ENCODE measurements at places on chromosomes 16 and 17.

- no peak for DNase-seq
Measured at GRCh38 chr17:8734876-8735275, 9.8 kb downstream of the CCDC42 start.

GRCh38 chr16:1678500-1679098 is 520 bp downstream of the JPT2 start:
- peak; percentile 17 for DNase-seq

DNA sequence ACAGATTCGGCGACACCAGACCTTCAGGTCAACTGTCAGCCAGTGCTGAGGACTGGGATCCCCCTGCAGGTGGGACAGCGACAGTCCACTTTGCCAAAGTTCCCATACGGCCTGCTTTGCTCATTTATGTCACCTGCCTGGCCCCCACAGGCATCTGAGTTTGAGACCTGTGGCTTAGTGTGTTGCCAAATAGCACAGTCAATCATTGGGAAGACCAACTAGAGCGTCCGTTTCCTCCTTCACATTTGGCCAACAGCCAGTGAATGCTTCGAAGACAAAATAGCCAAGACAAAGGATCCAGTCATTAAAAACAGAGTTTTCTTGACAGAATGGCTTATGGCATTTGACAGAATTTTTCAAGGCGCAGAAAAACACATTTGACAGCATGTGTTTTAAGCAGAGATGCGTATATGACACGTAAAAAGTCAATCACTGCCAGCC is 113.8 kb downstream of the ABCC12 start:
- no peak for DNase-seq

DNA sequence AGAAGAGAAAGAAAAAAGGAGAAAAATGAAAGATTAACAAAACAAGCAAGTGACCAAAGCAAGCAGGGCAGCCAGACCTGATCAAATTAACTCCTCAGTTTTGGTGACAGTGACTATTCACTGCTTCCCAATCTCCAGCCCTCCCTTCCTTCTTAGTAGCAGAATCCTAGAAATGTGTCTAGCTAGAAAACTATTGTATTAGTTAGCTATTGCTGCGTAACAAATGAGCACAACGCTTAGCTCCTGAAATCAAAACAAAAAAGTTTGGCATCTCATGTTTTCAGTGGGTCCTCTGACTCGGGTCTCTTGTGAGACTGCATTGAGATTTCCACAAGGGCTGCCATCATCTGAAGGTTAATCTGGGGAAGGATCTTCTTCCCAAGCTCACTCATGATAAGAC is 213.9 kb downstream of the PARN start:
- DNase-seq: no peak

DNA sequence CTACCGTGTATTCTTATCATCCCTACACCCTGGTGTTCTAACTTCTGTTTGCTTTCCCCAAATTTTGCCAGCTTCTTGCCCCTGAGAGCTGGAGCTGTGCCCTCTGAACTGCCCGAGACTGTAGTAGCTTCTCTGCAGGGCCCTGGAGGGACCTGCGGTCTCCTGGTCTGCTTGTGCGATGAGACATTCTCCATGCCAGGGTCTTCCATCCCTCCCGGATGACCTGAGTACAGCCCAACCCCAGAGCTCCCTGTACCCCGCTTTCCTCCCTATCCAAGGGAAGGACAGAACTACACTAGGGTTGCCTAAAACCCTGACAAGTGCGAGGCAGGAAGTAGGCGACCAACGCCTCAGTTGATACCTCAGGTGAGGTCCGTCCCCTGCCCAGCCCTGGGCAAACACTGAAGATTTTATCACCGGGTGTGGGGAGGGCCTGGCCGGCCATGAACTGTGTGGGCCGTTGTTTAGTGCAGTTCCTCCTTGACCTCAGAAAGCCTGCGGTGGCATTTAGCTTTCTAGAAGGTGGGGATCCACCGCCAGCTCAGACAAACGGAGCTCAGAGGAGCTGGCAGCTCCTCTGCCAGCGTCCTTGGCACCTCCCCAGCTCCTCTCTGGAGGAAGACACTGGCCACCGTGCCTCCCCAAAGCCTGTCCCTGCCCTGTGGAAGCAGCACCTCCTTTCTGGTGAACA is 13.7 kb downstream of the CANT1 start:
- no peak for DNase-seq

- DNase-seq: peak; percentile 11
Measured at GRCh38 chr16:72621651-72622050, 426.3 kb downstream of the ZFHX3 start.

DNA sequence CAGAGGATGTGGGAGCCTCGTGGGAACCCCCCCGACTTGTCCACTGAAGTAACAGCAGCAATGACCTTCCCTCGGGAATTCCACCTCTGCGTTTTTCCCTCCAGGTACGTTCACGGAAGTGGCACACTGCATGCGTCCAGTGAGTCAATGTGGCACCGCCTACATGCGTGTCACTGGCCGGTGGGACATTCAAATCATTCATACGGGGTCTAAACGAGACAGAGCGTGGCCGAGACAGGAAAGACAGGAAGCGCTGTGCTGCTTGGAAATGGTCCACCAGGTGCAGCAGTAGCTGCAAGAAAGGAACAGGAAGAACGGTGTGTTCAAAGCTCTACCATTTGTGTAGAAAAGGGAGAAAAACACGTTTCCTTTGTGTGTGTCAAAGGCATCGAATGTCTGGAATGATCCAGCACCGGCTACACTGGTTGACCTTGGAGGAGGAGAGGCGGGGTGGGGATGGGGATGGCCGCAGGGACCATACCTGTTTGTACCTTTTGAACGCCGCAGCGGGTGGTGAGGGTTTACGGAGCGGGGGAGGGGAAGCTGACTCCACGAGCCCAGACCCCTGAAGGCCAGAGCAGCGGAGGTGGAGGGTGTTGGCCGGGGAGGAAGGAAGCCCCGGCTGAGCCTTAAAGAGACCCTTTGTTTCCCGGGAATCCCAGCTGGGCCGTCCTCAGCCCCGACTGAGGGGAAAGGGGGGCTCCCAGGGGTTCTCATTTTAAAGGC is 1.7 kb upstream of the PGAP6 start:
- DNase-seq: no peak

GRCh38 chr16:86945166-86945900 is 367.0 kb downstream of the FOXL1 start:
- DNase-seq: no peak

- no peak for DNase-seq
Measured at GRCh38 chr16:78292844-78293380, 193.5 kb downstream of the WWOX start.

DNA sequence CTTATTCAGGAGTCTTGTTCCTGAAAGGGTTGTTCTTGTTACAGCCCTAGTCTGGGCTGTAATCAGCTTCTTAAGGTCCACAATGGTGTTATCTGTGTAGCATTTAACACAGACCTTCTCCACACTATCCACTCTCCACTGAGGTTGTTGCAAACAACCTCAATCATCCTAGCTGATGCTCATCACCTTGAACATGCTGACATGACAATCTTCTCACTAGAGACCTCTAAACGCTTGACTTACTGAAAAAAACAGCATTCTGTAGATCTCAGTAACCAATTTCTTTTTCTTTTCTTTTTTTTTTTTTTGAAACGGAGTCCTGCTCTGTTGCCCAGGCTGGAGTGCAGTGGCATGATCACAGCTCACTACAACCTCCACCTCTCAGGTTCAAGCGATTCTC is 3.6 kb downstream of the TNFRSF17 start:
- DNase-seq: no peak

DNA sequence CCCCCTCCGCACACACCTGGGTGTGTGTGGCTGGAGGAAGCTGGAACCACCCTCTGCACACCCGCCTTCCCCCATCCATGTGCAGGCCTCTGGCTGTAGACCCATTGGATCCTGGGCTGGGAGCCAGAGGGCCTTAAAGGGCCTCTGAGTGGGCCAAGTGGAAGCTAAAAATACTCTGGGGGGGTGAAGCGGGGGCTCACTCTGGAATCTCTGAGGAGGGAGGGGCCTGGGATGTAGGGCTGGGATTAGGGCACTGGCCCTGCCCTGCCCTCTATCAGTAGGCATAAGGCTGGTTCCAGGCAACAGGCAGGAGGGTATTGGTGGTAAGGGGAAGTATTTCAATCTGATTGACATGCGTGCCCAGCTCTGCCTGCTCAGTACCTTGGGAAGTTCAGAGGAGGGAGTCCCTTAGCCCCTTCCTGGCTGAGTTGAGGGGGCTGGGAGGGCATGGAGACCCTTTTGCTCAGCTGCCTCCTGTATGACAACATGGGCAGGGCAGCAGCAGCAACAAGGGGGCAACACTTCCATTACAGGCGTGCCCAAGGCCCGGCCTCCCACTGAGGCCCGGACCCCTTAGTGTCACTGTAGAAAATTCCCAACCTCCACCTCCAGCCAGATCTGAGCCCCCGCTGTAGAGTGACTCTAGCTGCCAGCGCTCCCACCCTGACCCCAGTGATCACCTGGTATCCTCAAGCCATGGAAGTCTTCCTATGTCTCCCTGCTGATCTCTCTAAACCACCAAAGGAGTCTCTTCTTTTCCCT is 5.2 kb downstream of the ITGA3 start:
- DNase-seq: peak; percentile 80

DNA sequence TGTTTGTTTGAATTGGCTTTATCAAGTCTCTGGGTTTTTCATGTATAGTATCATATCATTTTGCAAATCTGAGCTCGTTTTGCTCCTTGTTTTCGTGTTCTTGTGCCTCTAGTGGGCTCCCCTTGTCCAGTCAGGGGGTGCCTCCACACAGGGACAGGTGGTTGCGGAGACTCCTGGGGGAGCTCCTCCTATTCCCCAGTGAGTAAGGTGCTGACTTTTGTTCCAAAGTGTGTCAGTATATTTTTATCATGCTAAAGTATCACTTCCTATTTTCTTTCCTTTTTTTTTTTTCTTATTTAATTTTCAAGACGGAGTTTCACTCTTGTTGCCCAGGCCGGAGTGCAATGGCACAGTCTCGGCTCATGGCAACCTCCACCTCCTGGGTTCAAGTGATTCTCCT is 30.3 kb upstream of the IL17C start:
- no peak for DNase-seq

DNA sequence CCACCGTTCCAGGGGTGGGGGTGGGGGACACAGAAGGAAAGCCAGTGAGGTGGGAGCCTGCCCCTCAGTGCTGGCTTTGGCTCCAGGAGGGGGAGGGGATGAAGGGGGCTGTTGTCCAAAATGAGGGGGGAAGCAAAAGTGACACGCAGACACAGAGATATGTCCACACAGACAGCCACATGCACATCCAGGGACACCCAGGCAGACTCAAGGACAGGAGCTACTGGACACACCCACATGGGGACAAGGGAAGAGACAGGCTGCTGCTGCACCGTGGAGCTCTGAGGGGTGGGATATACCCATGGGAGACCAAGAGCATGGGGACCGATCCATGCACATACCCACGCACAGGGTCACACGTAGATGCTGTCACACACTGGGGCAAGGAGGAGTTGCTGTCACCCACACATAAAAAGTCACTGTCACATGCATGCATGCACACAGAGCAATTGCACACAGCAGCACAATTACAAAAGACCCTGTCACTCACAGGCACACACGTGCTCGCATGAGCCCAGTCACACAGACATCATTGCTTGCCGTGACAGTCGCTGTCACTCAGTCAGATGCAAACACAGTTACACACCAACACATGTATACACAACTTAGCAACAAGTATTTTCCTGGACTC is 1.3 kb downstream of the THRA start:
- DNase-seq: no peak

DNA sequence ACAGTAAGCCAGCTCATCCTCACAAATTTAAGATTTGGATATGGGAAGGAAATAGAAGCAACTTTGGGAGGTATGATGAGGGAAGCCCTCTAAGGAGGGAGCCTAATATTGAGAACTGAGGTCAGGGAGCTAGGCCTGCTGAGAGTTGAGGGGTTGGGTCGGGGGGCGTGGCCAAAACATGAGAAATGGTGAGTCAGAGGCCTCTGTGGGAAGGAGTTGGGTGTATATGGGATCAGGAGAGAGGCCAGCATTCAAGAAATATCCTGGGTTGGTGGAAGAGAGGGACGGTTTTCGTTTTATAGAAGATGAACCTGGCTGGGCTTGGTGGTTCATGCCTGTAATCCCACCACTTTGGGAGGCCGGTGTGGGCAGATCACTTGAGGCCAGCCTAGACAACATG is 48.4 kb downstream of the CLEC16A start:
- peak; percentile 78 for DNase-seq

DNA sequence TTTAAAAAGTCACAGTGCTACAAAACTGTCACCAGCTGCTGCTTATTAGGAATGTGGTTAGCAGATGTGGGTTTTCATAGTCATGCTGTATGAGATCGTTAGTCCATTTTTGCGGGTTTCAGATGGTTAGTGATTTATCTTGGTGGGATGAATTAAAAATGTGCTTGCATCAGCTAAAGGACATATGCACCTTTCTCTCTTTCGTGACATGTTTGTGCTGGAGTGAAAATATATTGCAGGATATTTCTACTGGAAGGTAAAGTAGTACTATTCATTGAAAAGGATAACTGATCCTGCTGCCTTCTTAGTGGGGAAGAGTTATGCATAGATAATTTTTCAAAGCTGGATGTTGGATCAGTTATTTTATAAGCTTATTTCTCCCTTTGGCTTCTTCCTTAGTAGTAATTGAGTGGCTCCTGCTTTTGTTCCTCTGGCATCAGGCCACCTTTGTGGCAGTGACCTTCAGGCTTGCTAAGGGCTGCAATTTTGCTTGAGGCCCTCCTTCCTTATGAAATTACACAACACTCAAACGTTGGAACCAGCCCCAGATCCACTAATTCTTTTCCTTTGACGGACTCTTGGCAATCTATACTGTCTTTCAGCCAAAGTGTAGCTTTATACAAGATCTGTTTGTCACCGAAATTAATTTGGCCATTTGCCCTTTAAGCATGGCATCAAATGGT is 7.5 kb upstream of the SNTB2 start:
- DNase-seq: peak; percentile 91

DNA sequence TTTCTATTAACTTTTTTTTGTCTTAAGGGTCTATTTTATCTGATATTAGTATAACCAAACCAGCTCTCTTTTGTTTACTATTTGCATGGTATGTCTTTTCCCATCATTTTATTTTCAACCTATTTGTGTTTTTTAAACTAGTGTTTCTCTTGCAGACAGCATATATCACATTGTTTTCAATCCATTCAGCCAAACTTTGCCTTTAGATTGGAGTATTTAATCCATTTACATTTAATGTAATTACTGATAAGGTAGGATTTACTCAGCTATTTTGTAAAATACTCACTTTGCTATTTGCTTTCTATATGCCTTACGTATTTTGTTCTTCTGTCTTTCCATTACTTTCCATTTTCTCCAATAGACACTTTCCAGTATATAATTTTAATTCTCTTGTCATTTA is 108.0 kb upstream of the NACA2 start:
- no peak for DNase-seq

DNA sequence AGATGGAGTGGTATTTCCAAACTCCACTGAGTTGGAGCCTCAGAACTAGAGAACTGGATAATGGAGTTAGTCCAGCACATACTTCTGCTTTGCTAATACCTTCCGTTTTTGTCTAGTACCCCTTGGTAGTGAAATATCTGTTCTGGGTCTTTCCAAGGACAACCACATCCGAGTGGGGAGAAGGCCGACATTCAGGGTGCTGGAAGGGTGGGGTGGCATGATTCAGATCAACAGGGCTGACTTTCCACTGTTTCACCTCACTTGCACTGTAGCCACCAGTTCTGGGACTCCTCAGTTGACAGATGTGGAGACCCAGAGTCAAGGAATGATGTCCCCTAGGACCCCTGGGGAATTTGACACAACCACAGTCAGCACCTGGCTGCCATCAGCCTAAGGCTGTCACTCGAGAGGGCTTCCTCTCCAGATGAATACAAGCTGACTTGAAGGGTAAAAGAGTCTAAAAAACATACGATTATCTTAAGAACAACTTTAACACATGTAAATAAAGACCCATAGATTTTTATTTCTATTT is 84.8 kb upstream of the HNF1B start:
- DNase-seq: no peak

GRCh38 chr16:29714972-29715371 is 30.8 kb downstream of the C16orf54 start:
- DNase-seq: no peak
